Stimulated activated naive CD4-positive, alpha-beta T cell (primary cell): ENCODE measurements at places on chromosomes 11 and 22.

GRCh38 chr11:78254268-78254667 is 65.5 kb downstream of the USP35 start:
- no peak for DNase-seq

GRCh38 chr11:114615448-114616361 is 20.1 kb upstream of the NXPE4 start:
- no peak for DNase-seq

GRCh38 chr22:41401781-41402648 is 20.3 kb downstream of the TEF start:
- DNase-seq, result no peak

DNA sequence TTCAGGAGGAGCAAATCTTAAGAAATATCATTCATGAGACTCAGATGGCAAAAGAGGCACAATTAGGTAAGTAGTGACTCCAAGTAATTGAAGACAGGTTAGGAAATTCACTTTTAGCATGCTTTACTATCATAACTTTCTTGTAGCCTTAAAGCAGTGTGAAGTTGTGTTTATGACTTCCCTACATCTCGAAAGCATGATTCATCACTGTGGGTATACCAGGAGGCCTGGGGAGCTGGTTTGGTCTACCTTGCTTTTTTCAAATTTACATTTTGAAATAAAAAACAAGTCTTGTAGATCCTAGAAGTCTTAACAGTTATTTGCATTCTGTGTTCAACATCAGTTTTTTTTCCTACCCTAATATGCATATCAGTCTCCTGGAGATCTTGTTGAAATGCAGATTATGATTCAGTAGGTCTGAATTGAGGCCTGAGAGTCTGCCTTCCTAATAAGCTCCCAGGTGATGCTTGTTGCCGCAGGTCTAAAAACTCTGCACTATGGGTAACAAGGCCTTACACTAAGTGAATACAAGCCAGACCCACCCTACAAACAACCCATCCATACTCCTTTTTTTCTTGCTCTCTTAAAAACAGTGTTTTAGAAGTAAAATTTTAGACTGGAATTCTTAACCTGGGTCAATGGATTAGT is 41.4 kb downstream of the TTC17 start:
- no peak for DNase-seq

- DNase-seq, result no peak
Observed at GRCh38 chr11:91470656-91471055, 754.0 kb upstream of the FAT3 start.

DNA sequence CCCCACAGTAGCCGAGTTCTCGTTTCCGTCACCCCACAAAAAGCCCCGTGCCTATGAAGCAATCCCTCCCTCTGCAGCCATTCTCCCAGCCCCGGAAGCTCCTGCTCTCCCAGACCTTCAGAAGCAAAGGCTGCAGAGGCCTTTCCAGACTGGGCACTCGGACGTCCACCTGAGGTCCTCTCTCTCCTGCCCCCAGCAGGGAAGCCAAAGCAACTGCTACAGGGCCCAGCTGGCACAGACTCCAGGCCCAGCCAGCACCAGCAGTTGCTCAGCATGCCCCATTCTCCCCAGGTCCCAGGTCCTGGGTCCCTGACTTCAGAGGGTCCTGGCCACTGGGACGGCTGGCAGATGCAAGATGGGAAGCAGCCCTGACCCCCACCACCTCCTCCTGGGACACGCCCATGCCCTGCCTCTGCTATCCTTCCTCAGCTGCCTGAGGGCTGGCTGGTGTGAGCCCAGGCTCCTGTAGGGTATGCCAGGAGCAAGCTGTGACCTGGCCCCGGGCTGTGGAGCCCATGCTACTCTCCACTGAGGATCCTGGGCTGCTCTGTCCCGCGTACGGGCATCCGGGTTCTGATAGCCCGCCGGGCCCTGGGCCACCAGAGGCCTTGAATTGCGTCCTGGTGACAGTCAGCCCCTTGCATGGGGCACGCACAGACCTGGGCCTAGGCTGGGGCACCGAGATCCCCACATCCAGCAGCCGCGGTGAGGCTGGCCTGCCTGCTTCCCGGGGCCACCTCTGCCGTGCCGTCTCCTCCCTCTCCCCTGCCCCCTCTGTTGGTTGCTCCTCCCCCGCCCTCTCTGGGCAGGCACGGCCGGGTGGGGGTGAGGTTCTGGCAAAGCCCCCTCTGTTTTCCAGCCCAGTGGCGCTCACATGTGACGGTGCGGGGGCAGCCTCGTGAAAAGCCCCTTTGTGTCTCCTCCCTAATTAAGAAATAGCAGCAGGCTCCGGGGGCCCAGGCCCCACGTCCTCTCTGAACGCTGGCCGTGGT is 1310.3 kb downstream of the BRD1 start:
- no peak for DNase-seq

DNA sequence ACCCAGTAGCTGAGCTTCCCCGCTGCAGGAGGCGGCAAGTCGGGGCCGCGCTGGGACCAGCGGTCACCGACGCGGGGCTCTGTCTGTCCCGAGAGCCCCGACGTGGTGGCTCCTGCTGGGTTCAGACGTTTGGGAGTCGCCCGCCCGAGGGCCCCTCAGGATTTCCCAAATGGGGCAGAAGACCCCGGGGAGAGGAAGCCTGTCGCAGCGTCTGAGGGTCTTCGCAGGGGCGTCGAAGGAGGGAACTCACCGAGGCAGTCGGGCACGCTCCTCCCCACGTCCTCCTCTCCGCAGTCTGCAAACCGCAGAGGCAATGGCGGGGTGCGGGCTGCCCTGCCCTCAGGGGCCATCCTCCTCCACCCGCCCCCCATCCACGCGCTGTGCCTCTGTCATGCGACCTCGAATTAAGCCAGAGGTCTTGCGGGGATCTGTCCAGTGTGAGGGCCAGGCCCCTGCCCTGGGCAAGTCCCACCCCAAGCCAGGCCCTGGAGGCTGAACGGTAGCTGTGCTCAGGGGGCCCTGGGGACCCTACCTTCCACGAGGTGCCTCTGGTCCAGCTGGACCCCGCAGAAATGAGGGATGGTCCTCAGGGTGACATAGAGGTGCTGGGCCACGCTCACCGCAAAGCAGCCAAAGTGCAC is 12.5 kb downstream of the IL17REL start:
- no peak for DNase-seq

DNA sequence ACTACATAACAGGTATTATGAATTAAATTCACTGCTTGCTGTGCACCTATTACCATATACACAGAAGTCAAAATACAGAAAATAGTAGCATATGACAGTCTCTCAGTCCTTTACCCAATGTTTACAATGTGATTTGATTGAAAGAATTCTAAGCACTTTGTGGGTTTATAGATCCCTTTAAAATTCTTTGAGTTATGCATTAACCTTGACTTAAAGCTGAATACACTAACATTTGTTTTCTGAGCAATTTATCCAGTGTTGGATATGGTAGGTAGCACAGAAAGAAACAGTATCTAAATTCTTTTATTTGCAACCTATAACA is 230.8 kb upstream of the DDI1 start:
- no peak for DNase-seq

DNA sequence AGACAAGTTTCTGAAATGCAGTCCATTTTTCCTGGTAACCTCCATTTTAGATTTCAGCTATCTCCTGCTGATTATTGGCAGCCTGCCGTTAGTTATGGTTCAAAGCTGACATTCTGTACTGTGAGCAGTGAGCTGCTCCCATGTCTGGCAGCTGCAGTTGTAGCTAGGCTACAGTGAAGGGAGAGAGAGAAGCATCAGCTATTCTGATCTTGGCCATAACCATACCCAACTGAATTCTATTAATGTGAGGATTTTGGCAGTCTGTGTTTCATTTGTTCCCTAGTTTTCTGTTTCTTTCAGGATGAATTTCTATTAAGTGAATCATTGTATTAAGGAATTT is 33.4 kb downstream of the SIK2 start:
- no peak for DNase-seq

- no peak for DNase-seq
Observed at GRCh38 chr11:1660111-1660867, 30.7 kb downstream of the KRTAP5-5 start.

GRCh38 chr11:128888034-128888985 is 2.8 kb upstream of the KCNJ5 start:
- no peak for DNase-seq

- no peak for DNase-seq
Observed at GRCh38 chr11:118870396-118871343, 13.0 kb upstream of the CXCR5 start.

GRCh38 chr11:13054278-13054677 is 45.2 kb downstream of the RASSF10 start:
- no peak for DNase-seq

GRCh38 chr11:69509846-69510390 is 28.5 kb downstream of the LINC01488 start:
- no peak for DNase-seq

GRCh38 chr11:84590106-84590505 is 1037.0 kb downstream of the DLG2 start:
- DNase-seq, result no peak

- DNase-seq, result no peak
Observed at GRCh38 chr22:38219632-38220031, 17.8 kb downstream of the MAFF start.

- DNase-seq, result no peak
Observed at GRCh38 chr22:49112176-49112575, 715.5 kb downstream of the BRD1 start.

- DNase-seq, result peak; percentile 61
Observed at GRCh38 chr11:65112546-65113360, 1.1 kb downstream of the TM7SF2 start.

GRCh38 chr11:35166369-35167360 is 27.7 kb downstream of the CD44 start:
- DNase-seq, result no peak

- DNase-seq, result no peak
Observed at GRCh38 chr11:62479631-62480201, 60.9 kb downstream of the SCGB1A1 start.

GRCh38 chr11:103433386-103434072 is 324.3 kb downstream of the DYNC2H1 start:
- no peak for DNase-seq

DNA sequence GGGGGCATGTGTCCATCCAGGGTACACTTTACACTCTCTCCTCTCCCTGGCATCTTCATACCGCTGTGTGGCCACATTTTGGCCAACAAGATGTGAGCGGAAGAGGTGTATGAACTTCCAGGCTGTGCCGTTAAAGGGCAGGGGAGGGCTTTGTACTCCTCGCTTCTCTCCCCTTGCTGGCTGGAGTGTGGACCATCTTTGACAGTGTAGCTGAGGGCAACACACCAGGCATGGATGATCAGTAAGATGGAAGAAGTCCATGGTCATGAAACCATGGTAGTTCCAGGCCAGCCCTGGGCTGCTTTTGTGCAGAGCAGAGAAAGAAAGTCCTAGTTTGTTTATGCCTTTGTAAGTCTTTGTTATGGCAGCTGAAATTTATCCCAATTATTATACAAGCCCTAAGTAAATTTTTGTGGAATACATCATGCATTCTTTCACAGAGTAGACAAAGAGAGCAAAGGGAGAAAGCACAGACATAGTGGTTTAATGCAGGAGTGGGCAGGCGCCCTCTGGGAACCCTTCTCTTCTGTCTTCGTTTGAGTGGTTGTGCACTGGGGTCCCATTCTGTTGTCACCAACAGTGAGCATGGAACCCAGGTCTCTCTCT is 70.4 kb downstream of the FBXO7 start:
- DNase-seq, result no peak

GRCh38 chr22:36954251-36955014 is 41.0 kb downstream of the CSF2RB start:
- no peak for DNase-seq

DNA sequence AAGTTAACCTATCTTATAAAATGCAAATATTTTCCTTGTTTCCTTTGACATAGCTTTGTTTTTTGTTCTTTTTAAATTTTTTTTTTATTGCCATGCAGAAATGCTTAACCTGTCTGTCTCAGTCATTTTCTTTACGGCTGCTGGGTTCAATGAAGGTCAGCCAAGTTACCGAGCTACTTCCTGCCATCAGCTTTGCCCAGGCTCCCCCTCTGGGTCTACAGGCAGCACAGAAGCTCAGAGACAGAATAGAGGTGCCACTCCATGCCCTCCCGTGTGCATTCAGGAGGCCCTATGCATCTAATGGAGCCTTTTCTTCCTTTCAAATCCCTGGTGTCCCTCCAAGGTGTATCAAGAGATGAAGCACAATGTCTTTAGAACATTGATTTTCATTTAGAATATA is 411.0 kb upstream of the NARS2 start:
- DNase-seq, result no peak

DNA sequence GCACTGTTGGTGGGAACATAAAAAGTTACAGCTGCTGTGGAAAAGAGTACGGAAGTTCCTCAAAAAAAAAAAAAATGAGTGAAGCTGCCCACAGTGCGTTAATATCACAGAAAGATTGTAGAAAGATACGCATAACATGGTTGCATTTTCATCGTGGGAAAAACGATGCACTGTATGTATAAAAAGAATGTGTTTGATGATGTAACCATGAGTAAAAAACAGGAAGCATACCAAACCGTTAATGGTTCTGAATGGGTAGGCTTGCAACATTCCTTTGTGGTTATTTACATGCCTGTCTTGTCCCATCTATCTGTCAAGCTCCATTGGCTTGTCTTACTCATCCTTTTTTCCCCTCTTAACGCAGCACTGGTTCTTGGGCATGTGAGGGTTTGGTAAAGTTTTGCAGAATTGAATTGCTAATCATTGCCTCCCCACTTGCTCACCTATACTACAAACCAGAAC is 33.8 kb upstream of the DKK3 start:
- DNase-seq, result no peak

DNA sequence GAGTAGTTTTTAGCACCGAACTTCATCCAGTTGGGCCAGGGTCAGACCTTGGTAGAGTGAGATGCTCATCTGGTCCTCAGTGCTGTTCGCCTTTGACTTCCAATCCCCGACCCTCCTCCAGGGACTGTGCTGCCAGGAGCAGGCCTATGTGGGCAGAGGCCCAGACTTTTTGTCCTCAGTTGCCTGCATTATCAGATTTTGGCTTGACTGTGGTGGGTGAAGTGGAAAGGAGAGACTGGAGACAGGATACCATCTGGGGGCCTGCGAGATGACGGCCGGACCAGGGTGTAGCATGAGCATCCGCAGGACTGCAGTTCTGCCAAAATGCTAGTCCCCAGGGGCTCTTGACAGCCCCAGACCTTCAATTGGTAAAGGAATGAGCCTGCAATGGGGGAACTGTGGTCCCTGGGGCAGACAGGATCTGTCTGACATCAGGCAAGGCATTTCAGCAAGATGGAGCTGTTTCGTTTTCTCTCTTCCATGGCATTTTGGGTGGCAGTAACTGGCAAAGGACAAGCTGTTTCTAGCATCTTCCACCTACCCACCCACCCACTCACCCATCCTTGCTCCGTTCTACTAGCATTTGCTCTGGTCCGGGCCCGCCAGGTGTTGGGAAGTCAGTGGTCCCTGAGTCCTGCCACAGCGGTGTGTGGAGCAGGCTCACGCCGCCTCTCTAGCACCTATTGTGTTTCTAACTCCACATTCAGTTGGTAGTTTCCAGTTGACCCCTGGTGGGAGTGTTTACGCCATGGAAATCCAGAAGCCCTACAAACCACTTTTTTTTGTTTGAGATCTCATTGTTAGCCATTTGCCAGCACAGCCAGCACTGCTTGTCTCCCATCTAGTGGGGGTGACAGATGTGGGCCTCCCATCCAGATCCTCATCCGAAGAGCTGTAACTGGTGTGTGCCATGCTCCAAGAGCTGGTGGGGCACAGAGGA is 53.5 kb downstream of the OTOG start:
- DNase-seq, result no peak
